ENCODE measurements at places on chromosomes 1 and 21. TPM values are rescaled to one million over a fixed set of nuclear protein-coding genes. Genes with fewer than 3 reads are reported as not detected.

GNG4 gene
- total RNA-seq = not detected

GNAT2 gene
- total RNA-seq = not detected

LRRC53 gene
- total RNA-seq = not detected

OR2T35 gene
- not detected for total RNA-seq

VSIG8 gene
- not detected for total RNA-seq

ARHGAP29 gene
- total RNA-seq = 23.8 TPM

GBP2 gene
- 31.3 TPM for total RNA-seq

HES3 gene
- total RNA-seq = not detected

NTMT2 gene
- total RNA-seq = not detected

CFHR3 gene
- total RNA-seq = 201 TPM

FAM163A gene
- total RNA-seq = not detected

ZNHIT6 gene
- total RNA-seq = 3.1 TPM

DMBX1 gene
- total RNA-seq = not detected

WNT2B gene
- total RNA-seq = 0.20 TPM

HMGCL gene
- 143 TPM for total RNA-seq

INTS7 gene
- 8.4 TPM for total RNA-seq

ANKRD35 gene
- total RNA-seq = 1.8 TPM

KRTAP19-3 gene
- not detected for total RNA-seq

NCSTN gene
- 31.1 TPM for total RNA-seq

SMIM1 gene
- total RNA-seq = 5.4 TPM

All from right lobe of liver (tissue), 6 donors.